ENCODE measurements at places on chromosomes 7 and 10. TPM values are rescaled to one million over a fixed set of nuclear protein-coding genes. Genes with fewer than 3 reads are reported as not detected.

DNA sequence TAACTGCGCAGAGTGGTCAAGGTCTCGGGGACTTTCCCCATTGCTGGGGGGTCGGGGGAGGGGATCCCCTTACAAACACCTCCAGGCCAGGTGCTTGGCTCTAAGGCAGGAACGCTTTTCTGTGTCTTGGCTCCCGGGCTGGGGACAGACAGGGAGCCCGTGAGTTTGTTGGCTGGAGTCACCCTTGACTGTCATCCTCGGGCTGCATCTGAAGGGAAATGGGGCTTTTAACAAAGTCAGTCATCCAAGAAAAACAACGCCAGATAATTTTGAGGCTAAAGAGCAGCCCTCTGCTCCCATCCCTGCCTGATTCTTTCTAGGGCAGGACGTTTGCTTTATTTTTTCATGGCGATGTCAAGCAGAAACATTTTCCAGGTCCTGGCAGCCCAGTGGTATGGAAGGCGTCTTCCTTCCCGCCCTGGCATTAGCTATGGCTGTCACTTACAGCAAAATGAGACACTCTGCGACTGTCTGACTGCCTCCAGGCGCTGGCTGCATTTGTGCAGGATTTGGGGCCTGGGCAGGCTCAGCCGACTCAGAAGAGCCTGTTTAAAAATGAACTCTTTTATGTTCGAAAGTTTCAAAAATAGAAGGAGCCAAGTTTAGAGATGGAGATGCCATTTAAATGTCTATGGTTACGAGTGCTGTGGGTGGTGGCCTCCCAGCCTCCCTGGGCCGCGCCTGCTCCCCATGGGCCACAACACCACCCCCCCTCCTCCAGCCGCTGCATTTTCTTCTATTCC is 54.7 kb upstream of the TNS3 start:
- no peak for DNase-seq
- no peak overlapping the region for H3K27ac ChIP-seq
- no peaks in the 10 kb centered on the region for H3K36me3 ChIP-seq

PAX2 gene
- total RNA-seq: not detected

KCP gene
- not detected for total RNA-seq

- no peak overlapping the region for H3K4me3 ChIP-seq
- no peak for DNase-seq
- peaks cover 91% of the 10 kb centered on the region for H3K36me3 ChIP-seq
- no peak overlapping the region for H3K27ac ChIP-seq
- H3K4me1 ChIP-seq: no peaks in the 10 kb centered on the region
These were observed 54.9 kb upstream of the ZMIZ2 start for GRCh38 chr7:44693641-44694313.

DNA sequence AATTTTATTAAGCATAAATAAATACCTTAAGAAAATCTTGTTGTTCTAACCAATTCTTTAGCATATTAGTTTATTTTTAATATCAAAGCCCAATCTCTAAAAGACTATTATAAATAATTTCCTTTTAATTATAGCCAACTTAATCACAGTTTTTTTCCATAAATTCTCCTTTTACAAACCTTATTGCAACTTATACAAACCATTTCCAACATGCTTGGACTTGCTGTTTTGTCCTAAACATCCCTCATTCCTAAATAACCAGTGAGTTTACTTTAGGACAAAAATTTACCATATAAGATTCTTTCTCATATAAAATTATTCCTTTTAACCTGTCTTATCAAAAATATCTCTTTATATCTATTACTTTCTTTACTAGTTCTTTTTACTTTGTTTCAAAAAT is 25.2 kb upstream of the LSM8 start:
- DNase-seq: no peak
- H3K36me3 ChIP-seq: no peaks in the 10 kb centered on the region
- no peak overlapping the region for H3K27ac ChIP-seq
- no peaks in the 10 kb centered on the region for H3K27me3 ChIP-seq

GRCh38 chr7:5419539-5420066 is 4.0 kb downstream of the TNRC18 start:
- peaks cover 45% of the 10 kb centered on the region for H3K4me1 ChIP-seq
- peak overlapping the region; percentile 93 for H3K4me3 ChIP-seq
- H3K27me3 ChIP-seq: peaks cover 16% of the 10 kb centered on the region
- peak; percentile 72 for DNase-seq

DNA sequence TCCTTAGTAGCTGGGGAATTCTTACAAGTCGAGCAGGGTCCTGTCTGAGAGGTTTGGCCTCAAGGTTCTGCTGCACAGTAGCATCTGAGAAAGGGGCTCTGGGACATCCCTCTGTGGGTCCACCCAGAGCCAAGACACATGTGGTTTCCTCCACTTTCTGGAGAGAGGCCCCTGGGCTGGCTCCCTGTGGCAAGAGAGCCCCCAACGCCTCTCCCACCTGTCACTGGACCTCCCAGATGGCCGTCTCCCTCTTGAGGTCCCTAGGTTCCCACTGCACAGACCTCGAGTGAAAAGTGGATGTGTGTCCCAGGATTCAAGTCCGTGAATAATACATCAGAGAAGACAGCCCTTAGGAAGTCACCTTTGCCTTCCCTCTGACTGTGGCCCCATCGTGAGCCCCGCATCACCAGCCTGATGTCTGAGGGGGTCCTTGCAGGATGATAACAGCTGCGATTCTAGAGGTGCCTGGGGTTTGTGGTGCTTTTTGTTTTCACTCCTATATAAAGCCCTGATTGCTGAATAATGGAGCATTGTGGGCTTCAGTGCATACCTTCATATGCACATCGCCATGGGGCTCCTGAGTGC is 319.0 kb downstream of the GLRX3 start:
- no peaks in the 10 kb centered on the region for H3K27me3 ChIP-seq
- no peak overlapping the region for H3K27ac ChIP-seq
- H3K4me3 ChIP-seq: no peak overlapping the region
- DNase-seq: no peak
- H3K4me1 ChIP-seq: no peaks in the 10 kb centered on the region

DNA sequence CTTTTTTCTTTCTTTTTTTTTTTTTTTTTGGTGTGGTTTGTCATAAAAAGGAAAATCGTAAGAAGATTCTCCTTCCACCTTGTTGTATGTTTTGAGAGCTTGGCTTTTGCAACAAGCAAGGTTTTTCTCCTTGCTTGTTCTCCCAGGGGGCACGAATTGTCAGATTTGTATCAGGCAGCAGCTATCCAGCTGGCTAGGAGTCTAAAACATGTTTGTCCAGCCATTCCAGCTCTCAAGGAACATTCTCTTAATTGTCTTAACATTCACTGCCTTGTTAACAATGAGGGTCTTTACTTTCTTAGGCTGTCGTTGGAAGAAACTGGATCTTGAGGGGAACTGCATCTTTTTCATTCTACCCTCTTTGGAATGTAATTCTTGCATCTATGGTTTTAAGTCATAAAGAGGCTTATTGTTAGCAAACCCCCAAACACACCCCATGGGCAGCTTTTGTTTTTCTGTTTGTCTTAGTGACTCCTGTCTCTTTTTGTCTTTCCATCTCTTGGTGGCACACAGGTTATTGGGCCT is 14.6 kb downstream of the SHTN1 start:
- no peaks in the 10 kb centered on the region for H3K4me1 ChIP-seq
- H3K27me3 ChIP-seq: no peaks in the 10 kb centered on the region
- no peak for DNase-seq
- no peaks in the 10 kb centered on the region for H3K36me3 ChIP-seq
- no peak overlapping the region for H3K27ac ChIP-seq

DNA sequence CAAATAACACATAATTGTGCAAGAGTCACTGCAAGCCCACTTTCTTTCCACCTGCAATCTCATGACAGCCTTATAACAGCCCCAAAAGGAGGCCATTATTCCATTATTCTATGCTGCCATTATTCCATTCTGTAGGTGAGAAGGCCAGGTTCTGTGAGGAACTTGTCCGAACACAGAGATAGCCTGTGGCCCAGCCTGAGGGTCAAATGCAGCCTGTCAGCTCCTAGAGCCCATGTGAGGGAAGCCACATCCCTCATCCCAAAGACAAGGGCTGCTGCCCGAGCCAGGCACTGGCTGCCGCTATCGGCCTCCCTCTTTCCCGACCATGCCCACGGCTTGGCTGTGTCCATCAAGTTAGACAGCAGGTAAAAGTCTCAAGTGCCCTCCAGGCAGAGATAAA is 24.1 kb upstream of the C10orf71 start:
- no peak overlapping the region for H3K27ac ChIP-seq
- H3K4me3 ChIP-seq: no peak overlapping the region
- no peak for DNase-seq

- no peak for DNase-seq
- no peak overlapping the region for H3K4me3 ChIP-seq
- no peaks in the 10 kb centered on the region for H3K27me3 ChIP-seq
- H3K36me3 ChIP-seq: no peaks in the 10 kb centered on the region
These were observed 335.3 kb downstream of the PLXNA4 start for GRCh38 chr7:132240821-132241422.

- H3K27me3 ChIP-seq: no peaks in the 10 kb centered on the region
- no peaks in the 10 kb centered on the region for H3K4me1 ChIP-seq
- H3K4me3 ChIP-seq: no peak overlapping the region
These were observed 233.9 kb downstream of the PHF14 start for GRCh38 chr7:11207565-11207964.

DNA sequence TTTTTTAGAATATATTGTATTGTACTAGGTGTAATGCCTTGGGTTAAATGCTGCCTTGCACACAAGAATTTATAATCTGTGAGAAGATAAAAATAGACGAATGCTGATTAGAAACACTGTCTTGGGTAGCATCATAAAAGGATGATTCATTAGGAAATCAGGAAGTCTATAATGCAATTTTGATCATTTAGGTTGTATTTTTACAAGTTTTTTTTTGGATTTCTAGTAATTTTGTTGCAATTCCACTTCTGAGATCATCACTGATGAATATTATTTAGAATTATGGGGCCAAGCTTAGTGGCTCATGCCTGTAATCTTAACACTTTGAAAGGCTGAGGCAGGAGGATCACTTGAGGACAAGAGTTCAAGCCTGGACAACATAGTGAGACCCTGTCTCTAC is 29.6 kb downstream of the WBP1L start:
- no peaks in the 10 kb centered on the region for H3K27me3 ChIP-seq
- no peak overlapping the region for H3K4me3 ChIP-seq
- H3K36me3 ChIP-seq: no peaks in the 10 kb centered on the region
- peaks cover 72% of the 10 kb centered on the region for H3K4me1 ChIP-seq
- no peak for DNase-seq

DNA sequence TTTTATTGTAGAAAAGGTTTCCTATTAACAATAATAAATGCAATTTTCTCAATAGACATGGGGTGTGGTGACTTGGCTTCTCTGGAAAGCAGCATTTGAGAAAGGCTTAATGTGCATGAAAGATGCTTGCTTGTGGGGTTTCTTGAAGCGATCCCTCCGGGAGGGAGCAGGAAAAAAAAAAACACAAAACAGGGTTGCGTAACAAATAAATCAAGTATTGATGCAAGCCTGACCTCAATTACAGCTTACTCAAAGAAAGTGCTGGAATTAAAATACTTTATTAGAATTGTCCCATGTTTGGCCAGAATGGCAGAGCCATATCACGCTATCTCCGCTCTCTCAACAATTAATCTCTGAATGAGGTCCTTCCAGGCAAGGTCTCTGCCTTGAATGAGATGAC is 1612.5 kb downstream of the REEP3 start:
- no peak overlapping the region for H3K27ac ChIP-seq
- DNase-seq: no peak
- H3K4me1 ChIP-seq: no peaks in the 10 kb centered on the region

DNA sequence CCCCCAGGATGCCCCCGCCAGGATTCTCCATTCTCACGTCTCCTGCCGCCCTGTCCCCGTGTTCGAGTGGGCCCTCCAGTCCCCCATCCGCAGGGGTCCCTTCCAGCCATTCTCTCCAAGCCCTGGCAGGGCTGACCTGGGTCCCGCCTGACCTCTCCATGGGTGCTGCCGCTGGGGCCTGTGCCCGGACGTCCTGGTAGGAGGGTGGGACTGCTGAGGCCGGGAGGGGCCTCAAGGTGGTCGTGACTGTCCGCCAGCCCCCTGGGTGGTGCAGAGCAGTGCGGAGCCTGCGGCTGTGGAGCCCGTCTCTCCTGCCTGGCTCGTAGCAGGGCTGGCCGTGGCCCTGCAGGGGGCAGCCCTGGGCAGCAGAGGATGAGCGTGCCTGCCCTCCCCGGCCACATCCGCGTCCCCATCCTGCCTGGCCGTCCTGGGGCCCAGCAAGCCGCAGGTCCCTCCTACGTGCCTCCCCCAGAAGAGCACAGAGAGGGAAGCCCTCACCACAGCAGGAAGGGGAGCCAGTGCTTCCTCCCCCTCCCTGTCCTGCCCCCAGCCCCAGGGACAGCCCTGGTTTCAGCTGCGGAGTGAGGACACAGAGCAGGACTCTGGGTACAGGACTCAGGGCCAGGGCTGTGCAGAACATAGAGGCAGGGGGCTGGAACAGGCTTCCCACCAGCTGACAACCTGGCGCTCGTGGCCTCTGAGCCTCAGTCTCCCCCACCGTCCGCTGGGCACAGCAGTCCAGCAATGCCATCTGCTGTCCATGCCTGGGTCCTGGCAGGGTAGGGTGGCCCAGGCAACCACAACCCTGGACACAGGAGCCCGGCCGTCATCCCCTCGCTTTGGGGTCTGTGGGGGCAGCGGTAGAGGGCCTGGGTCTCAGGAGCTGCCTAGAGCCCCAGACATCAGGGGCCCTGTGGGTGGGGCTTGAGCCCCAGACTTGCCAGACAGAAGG is 1.5 kb upstream of the GRIFIN start:
- H3K27ac ChIP-seq: peak overlapping the region; percentile 69
- peak; percentile 77 for DNase-seq
- peaks cover 72% of the 10 kb centered on the region for H3K27me3 ChIP-seq
- H3K36me3 ChIP-seq: no peaks in the 10 kb centered on the region

FZD1 gene
- 10.7 TPM for total RNA-seq

GRCh38 chr7:51455086-51455485 is 138.5 kb upstream of the COBL start:
- no peaks in the 10 kb centered on the region for H3K36me3 ChIP-seq
- H3K27me3 ChIP-seq: no peaks in the 10 kb centered on the region
- no peaks in the 10 kb centered on the region for H3K4me1 ChIP-seq
- no peak overlapping the region for H3K4me3 ChIP-seq
- no peak overlapping the region for H3K27ac ChIP-seq
- DNase-seq: no peak

TRPV5 gene
- not detected for total RNA-seq

GRCh38 chr7:148615085-148615730 is 24.6 kb downstream of the C7orf33 start:
- H3K4me1 ChIP-seq: no peaks in the 10 kb centered on the region
- H3K4me3 ChIP-seq: no peak overlapping the region
- peaks cover 31% of the 10 kb centered on the region for H3K27me3 ChIP-seq
- no peak for DNase-seq
- no peak overlapping the region for H3K27ac ChIP-seq

GRCh38 chr10:95566136-95566535 is 5.0 kb upstream of the SORBS1 start:
- H3K27ac ChIP-seq: no peak overlapping the region
- H3K4me1 ChIP-seq: peaks cover 10% of the 10 kb centered on the region
- no peak for DNase-seq
- no peaks in the 10 kb centered on the region for H3K36me3 ChIP-seq

ERCC6 gene
- 29.0 TPM for total RNA-seq

SPDYE6 gene
- total RNA-seq: not detected

DNA sequence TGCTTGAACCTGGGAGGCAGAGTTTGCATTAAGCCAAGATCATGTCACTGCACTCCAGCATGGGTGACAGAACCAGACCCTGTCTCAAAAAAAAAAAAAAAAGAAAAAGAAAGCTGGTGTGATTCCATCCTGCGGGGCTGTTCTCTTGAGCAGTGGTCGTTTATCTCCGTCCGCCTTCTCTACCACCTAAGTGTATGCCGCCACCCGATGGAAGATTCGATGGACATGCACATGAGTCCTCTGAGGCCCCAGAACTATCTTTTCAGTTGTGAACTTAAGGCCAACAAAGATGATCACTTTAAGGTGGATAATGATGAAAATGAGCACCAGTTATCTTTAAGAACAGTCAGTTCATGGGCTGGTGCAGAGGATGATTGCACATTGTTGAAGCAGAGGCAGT is 65.7 kb downstream of the ABRAXAS2 start:
- peaks cover 16% of the 10 kb centered on the region for H3K4me1 ChIP-seq
- no peak for DNase-seq
- no peaks in the 10 kb centered on the region for H3K27me3 ChIP-seq
- H3K36me3 ChIP-seq: no peaks in the 10 kb centered on the region

All from stomach (tissue), 19 donors.